ENCODE measurements at places on chromosomes 5 and 9.

GRCh38 chr9:16000811-16001210, 448.0 kb downstream of the CCDC171 start:
- DNase-seq, result no peak

DNA sequence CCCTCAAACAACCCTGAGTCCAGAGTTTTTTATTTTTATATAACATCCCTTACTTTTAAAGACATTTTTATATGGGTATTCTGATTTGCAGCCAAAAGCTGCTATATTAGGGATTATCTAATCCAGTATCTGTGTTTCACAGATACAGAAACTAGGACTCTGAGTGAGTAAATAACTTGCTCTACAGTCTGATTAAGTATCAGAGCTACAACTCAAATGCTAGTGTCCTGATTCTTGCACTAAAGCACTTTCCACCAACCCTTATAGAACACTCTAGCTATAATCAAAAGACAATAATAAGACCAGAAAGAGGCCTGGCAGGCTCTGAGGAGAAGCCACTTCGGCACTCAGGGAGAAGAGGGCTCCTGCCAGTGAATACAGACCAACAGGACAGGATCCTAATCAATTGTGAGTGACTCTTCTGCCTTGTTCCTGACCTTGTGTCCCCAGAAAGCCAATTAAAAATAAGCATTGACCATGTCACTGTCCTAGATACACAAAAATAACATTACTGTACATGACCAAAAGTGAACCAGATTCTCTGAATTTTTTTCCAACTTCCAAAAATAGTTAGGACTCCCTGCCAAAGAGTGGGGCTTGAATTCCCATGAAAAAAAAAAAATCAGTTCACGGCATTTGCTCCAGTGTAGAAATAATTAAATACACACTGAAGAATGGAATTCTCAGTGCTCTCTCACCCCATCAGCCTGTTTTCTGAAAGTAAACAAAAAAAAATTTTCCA, 63.6 kb upstream of the MAP3K1 start:
- no peak for DNase-seq

DNA sequence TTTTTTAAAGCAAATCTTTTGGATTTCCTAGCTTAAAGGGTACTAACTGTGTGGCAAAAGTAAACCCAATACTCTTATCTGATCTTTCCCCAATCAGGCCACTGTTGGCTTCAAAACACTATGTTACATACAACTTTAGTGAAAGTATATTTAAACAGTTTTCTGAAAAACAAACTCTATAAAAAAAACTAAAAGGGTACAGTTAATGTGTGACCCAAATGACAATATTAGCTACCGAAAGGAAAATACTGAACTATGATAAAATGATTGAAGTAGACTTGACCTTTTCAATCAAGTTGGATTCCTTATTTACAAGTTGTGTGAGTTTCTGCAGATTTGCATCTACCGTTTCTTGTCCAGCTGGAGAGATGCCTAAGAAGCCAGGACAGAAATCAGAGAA, 5.8 kb downstream of the MTX3 start:
- no peak for DNase-seq

DNA sequence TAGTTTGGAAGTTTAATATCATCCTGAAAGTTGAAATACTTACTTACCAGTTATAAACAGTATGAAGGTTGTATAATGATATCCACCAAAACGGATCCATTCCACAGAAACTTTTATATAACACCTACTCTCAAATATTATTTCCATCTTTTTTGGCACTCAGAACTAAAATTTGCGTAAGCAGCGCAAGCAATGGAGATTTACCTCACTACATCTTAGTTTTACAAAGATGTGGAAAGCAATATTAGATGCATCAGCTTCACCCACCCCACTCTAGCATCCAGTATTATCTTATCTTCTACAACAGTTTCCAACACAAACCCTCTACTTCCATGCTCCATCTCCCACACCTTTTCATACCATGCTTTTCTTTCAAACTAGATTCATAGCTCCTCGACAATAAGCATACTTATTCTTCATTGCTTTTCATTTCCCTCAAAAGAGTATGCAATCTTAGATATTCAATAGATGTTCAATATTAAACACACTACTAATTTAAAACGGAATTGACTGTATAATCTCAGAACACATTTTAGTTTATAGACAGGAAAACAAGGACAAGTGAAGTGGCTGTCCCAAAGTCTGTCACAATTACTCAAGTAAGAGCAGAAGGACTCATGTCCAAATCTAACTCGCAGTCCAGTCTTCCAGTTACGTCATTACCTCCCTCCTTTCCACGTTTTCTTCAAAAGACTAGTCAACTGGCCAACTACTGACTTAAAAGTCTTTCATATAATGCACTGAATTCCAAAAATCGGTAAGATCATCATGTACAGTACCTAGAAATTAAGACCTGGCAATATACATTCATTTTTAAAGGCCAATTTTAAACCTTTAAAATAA, 2.2 kb downstream of the PPP2CA start:
- no peak for DNase-seq

DNA sequence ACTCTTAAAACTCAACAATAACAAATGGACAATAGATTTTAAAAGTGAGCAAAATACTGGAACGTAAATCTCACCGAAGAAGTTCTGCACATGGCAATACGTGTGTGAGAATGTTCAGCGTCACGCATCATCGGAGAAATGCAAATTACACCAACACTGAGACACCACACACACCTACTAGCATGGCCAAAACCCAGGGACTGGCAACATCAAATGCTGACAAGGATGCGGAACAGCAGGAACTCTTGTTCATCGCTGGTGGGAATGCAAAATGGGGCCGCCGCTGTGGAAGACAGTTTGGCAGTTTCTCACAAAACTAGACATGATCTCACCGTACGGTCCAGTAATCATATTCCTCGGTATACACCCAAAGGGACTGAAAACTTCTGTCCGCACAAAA, 21.6 kb upstream of the CLPTM1L start:
- DNase-seq, result no peak

GRCh38 chr5:81820863-81821262, 70.0 kb upstream of the SSBP2 start:
- no peak for DNase-seq

GRCh38 chr5:40985501-40985900, 76.2 kb downstream of the C7 start:
- no peak for DNase-seq

DNA sequence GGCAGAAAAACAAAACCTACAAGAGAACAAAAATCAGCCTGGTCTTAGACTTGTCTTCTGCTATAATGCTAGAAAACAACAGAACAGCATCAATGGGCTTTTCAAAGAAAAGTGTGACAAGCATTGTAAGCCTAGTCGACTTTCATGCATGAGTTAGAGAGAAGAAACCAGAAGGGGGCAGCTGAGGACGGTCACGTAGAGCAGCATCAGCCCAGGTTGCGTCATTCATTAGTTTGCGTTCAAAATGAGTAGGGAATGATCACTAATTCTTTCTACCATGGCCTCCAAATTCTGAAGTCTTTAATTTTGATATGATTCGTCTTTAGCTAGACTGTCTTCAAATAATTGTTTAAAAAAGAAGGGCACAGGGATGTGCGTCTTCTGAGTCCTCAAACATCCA, 4.7 kb upstream of the ISCA1 start:
- peak; percentile 49 for DNase-seq

DNA sequence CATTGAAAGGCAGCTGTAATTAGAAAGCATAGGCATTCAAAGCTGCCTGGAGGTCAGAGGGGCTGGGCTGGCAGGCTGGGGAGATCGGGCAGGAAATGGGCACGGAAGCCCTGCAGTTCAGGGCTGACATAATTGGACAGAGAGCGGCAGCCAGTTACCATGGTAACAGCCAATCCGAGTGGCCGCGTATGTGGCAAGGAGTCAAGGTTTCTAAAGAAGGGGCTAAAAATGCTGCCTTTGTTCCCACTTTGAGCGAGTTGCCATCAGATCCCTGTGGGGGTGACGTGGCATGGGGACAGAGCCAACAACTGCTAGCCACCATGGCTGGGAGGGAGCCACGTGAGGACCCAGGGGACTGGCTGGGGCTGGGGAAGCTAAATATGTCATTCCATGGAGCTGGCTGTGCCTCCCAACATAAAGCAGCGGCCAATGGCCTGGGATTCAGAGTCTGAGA, 44.7 kb upstream of the NDFIP1 start:
- DNase-seq, result no peak

GRCh38 chr5:88502179-88503040, 233.8 kb upstream of the TMEM161B start:
- DNase-seq, result no peak

- no peak for DNase-seq
Observed at GRCh38 chr5:57497733-57498132, 15.1 kb upstream of the ACTBL2 start.

DNA sequence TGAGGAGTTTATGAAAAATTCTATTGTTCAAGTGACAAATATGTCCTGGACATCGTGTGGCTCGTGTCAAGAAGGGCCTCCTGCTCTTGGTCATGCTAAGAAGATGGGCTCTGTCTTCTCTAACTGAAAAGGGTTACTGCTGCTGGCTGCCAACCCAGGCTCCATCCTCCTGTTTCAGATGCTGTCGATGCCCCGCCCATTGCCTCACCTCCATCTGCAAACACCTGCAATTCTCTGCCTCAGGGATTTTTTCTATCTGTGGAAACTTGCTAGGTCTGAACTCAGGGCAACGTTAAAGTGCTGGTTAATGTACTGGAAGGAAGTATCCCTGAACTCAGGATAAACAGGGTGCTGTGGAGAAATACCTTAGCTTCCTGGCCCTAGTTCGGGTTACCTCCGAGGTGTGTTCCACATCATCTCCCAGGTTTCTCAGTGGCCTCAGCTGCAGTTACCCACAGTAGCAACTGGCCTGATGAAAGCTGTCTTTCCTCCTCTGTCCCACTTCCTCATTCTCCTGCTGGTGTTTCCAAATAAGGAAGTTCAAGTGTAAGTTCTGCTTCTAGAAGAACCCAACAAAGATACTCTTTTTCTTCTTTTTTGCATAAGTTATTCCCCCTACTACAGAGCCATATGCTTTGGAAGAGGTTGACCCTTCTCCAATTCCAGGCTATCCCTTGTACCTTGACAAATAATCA, 151.7 kb upstream of the SMIM23 start:
- no peak for DNase-seq

DNA sequence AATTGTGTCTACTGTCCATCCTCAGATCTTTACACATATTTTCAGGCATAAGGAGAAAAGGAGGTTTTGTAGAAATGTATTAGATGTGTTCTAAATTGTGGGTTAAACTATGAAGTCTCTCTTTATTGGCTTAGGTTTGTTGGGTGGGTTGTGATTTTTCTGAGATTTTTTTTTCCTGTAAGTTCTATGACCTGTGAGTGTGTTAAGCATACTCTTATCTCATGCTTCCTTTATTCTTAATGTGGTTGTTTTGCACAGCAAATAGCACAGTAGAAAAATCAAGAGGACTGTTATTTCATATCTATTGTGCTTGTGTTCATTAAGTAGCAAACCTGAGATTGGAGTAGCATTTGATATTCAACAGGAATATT, 23.3 kb downstream of the NR2F1 start:
- DNase-seq, result no peak

GRCh38 chr9:120729791-120730241, 15.5 kb upstream of the MEGF9 start:
- no peak for DNase-seq

DNA sequence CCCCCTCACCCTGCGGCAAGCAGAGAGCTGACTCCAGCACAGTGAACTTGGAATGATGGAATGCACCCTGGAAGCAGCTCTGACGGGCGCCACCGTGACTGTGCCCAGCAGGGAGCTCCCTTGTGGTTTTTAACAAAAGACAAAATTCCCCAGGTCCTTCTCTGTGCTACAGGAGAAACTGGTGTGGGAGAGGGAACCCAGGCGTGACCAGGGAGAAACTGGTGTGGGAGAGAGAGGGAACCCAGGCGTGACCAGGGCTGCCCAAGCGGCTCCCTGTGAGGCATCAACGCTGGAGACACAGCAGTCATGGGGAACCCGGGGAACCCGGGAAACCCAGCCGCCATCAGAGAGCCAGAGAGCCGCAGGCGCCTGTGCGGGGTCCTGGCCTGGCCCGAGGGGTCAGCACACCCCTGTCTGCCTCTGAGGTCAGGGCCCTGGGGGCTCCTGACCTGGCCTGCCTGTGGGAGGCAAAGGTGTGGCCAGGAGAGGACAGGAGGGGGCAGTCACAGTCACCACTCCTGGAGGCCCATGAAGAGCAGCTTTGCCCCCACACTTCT, 3.1 kb upstream of the AHRR start:
- DNase-seq, result peak; percentile 86

- no peak for DNase-seq
Observed at GRCh38 chr5:30453168-30453567, 740.3 kb upstream of the CDH6 start.

GRCh38 chr9:133113163-133113948, 7.7 kb downstream of the RALGDS start:
- no peak for DNase-seq

- DNase-seq, result no peak
Observed at GRCh38 chr5:2378976-2379375, 372.5 kb downstream of the IRX2 start.

DNA sequence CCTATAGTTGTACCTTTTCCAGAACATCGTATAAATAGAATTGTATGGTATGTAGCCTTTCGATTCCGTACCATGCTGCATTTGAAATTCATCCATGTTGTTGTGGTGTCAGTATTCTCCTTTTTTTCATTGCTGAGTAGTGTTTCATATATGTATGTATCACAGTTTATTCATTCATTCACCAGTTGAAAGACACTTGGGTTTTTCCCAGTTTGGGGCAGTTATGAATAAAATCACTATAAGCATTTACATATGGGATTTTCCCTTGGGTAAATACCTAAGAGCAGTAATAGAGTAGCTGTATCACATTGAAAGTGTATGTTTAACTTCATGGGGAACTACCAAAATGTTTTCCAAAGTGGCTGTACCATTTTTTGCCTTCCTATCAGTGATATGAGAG, 16.1 kb upstream of the FKTN start:
- no peak for DNase-seq

DNA sequence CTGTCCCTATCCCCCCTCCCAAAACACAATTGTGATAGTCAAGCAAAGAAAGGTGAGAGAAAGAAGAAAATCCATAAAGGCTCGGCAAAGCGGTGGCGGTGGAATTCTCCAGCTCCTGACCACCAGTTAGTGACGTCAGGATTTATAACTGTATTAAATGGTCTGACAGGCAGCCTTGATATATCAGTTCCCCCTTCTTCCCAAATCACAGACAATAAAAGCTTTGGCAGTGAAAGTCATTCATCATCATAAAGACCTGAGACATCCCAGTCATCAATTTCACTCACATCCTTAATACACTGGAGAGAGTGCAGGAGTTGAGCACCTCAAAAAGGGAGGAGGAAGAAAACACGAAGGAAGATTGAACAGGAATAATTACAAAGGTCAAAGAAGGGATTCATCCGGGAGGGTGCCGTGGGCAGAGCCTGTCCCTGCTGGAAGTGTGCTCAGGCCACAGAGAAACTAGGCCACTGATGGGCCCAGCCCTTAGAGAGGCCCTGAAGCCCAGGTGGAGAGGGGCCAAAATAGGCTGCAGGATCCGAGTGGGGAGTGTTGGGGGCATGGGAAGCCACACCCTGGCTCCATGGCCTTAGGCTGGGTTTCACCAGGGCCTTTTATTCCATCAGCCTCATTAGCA, 131.9 kb downstream of the PAX5 start:
- no peak for DNase-seq
